ENCODE measurements at places on chromosomes 5 and 9. TPM values are rescaled to one million over a fixed set of nuclear protein-coding genes. Genes with fewer than 3 reads are reported as not detected.

DNA sequence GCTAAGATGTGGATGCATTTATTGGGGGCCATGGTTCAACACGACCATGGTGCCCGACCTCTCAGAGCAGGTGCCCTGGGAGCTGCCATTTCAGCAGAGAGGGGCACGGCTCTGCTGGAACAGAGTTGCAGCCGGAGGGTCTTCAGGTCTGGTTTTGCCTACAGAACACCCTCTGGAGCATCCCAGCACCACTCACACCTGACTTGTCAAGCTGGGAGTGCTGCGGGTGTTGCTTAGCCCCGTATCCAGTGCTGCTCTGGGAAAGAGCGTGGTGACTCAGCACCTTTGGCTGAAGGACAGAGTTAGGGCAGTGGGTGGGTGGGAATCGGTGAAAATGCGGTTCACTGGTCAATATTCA is 36.5 kb upstream of the IRX4 start:
- DNase-seq = no peak

DNA sequence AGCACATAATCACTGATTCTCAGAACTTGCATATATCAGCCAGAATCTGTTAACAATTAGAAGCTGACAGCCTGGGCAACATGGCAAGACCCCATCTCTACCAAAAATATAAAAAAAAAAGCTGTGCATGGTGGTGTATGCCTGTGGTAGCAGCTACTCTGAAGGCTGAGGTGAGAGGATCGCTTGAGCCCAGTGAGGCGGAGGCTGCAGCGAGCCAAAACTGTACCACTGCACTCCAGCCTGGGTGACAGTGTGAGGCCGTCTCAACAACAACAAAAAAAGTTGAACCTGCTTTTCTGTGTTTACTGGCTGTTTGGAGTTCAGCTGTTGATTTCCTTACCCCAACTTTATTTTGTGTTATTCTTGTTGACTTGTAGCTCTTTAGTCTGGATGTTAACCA is 66.8 kb downstream of the GOLPH3 start:
- DNase-seq = no peak

- DNase-seq = no peak
Observed at GRCh38 chr9:81720450-81721086, 31.2 kb upstream of the TLE1 start.

- DNase-seq = no peak
Observed at GRCh38 chr9:38060681-38061080, 8.3 kb downstream of the SHB start.

- no peak for DNase-seq
Observed at GRCh38 chr5:89900346-89900745, 509.2 kb downstream of the CETN3 start.

DNA sequence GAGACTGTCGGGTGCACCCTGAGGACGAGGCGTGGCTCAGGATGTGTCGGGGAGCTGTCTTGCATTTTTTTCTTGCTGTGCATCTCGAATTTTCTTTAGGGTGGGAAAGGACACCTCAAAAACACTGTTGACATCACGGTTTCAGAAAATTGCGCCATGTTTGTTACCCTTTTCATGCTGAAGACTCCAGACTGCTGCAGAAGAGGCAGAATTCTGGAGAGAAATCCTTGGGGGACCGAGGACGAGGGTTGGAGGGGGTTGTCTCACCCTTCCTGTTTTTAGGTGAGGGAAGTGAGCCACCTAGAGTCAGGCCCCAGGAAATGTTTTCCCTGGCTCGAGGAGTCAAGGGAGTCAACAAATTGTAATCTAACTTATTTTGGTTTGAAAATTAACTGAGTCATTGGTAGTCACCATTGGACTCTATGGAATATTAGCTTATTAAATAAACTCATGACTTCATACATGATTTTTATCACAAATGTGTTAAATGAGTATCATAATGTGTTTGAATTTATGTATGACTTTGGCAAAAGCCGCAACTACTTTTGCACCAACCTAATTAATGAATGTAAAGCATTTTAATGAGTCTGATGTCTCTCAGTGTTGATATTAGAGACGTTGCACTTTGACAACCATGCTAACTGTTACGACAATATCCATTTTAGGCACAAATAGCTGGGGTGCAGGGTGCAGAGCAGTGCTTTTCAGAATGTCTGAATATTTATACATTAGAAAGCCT is 724 bp upstream of the LYSMD3 start:
- DNase-seq = peak; percentile 77

DNA sequence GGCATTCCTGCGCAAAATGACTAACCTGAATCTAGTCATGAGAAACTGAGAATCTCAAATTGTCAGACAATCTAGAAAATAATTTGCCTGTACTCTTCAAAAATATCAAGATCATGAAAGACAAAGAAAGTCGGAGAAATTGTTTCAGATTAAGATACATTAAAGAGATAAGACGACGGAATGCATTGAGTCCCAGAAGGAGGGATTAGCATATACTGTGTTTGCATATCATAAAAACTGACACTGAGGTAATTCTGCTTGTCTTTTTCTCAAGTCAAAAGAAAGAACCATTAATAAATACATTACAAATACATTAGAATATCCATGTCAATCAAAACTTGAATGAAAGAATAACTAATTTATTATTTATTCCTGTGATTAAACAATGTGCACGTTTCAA is 88.4 kb downstream of the CDH12 start:
- no peak for DNase-seq

DNA sequence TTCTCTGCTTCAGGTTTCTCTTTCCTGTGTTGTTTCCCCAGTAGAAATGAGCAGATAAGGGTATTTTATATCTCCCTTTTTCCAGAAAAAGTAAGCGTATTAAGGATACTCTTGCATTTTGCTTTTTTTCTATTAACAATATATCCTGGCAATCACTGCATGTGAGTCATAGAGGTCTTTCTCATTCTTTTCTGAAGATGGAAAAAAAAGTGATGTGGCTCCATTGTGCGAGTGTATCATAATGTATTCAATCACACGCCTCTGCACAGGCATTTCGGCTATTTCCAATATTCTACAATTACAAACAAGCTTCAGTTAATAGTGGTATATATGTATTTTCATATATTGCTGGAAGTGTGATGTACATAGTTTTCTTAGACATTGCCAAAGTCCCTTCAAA is 155.9 kb downstream of the MED27 start:
- no peak for DNase-seq

DNA sequence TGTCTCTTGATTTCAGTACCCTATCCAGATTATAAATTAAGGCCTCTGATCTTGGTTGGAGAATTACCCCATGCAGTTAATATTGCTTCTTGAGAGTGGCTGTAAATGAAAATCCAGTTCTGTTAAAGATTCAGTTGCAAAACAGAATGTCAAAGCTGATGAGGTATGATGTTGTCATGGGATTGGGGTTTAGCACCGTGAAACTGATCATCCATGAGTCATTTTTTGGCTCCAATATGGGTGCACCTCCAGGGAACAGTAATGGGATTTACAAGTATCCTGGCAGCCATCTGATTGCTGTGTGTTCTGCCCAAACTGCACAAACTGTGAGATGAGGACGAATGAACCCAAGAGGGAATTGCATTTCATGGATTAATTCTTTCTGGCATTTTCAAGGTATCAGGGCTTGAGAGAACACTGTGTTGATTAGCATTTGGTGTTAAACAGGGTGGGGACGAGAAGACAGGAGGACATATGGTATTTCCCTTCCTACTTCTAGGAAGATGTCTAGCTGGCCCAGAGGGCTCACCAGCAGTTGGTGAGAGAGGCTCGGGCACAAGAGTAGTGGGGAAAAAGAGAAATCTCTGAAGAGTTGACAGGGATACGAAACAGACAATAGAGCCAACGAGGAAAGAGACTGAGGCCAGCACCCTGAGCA is 214.7 kb downstream of the GAS1 start:
- DNase-seq = peak; percentile 36

DNA sequence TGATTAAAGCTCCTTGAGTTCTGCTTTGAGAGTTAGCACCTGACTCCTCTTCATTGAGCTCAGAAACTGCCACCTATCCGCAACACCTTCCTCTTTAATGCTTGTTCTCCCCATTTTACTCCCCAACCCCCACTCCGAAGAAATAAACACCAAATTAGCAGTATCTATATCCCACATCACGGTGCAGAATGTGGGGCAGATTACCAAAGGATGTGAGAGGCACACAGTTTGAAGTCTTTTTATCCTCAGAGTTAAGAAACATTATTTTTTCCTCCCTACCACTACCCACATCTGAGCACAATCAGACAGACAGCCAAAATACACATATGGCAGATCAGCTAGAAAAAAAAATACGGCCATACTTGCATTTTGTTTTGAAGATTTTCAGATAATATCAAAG is 26.1 kb upstream of the IL7R start:
- DNase-seq = no peak

DNA sequence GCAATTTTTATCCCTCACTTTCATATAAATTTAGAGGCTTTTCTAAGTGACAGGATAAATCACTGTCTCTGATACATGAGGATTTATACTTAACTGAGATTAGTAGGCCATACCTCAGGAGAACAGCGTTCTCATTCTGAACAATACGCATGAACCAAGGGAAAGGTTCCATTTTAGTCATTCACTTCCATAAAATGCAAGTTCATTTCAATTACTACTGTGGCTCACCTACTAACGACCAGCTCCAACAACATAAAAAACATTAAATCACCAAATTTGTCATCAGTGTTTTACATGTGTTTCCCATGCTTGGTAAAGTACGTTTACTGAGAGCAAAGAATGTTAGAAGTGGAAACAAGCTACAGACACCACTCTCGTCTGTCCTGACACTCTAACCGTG is 67.4 kb downstream of the EFNA5 start:
- no peak for DNase-seq

DNA sequence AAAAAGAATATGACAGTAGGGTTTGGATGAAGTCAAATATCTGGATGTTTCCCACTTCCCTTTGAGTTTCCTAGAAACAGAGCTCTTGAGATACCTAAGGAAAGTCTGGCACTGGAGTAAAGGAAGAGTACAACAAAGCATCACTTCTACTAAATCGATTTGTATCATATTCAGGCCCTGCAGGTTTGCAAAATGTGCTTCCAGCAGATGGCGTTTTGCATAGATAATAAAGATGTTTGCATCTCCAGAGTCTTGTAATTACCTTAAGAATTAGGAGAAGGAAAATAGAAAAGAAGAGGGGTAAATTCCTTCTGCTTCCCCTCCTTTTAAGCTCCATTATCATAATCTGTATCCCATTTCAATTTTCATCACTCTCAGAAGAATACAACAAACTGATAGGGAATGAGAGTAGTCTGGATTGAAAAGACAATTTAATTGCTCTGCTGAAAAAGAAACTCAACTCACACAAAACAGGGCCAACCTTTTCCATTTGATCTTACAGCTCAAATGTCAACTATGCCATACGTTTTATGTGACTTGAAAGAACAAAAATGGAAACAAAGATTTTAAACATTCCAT is 380.4 kb downstream of the PTPRD start:
- DNase-seq = no peak

GRCh38 chr9:85858056-85858750 is 82.7 kb upstream of the NAA35 start:
- DNase-seq = no peak

DNA sequence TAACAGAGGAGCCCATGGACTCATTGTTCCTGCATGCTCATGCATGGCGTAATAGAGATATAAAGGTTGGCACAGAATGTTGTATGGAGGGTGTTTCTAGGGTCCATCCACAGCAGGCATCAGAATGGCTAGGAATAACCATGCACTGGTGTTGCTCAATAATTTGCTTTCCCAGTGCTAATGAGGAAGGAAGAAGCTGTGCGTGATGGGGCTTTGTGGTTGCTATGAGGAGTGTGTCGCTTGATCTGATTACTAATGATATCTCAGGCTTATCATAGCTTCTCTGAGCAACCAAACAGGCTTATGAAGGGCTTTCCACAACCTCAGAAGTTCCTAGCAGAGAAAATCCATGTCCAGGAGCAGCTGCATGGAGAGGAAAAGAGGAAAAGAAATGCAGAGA is 151.3 kb upstream of the TRPC7 start:
- DNase-seq = no peak

GRCh38 chr5:67195406-67196275 is 958 bp downstream of the CD180 start:
- DNase-seq = no peak

DNA sequence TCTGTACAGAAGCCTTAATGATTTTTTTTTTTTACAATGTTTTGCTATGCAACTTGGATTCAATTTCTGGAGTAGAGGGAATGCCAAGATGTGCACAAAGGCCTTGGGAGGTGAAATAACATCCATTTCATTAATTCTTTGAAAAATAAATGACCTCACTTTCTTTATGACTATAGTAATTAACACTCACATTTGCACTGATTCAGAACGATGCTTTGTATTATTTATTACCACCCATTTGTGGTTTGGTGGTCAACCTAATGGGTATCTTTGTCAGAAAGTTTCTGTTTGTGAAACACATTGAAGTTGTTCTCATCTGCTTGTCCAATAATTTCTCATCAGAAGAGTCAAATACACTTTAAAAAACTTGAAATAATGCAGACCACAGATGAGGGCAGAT is 169.3 kb downstream of the NTRK2 start:
- DNase-seq = no peak

- no peak for DNase-seq
Observed at GRCh38 chr5:80963966-80964481, 3.9 kb downstream of the RASGRF2 start.

GRCh38 chr5:153459051-153459743 is 31.3 kb upstream of the GRIA1 start:
- DNase-seq = no peak

DNA sequence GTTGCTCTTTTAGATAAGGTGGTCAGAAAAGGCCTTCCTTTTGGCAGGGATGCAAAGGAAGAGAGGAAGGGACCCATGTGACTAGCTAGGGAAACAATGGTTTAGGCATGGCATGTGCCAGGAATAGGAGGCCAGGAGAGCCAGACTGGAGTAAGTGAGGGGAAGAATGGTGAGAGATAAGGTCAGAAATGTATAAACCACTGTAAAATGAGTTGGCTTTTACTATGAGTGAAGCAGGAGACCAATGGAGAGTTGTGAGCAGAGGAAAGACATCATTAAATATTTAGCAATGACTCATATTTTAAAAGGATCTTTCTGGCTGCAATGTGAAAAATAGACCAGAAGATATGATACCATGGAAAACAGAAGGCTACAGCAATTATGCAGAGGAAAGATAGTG is 50.9 kb downstream of the AP3B1 start:
- DNase-seq = no peak

- no peak for DNase-seq
Observed at GRCh38 chr5:143760131-143760505, 51.8 kb upstream of the HMHB1 start.

DIRAS2 gene
- 0.52 TPM for total RNA-seq

ECSCR gene
- 6.2 TPM for total RNA-seq

TAF11L5 gene
- total RNA-seq = not detected

AQP3 gene
- total RNA-seq = 50.3 TPM

LRRC70 gene
- 0.99 TPM for total RNA-seq

SAPCD2 gene
- total RNA-seq = 0.66 TPM

FIBCD1 gene
- not detected for total RNA-seq

SLC45A2 gene
- not detected for total RNA-seq
